ENCODE measurements at places on chromosomes 2 and 18.

DNA sequence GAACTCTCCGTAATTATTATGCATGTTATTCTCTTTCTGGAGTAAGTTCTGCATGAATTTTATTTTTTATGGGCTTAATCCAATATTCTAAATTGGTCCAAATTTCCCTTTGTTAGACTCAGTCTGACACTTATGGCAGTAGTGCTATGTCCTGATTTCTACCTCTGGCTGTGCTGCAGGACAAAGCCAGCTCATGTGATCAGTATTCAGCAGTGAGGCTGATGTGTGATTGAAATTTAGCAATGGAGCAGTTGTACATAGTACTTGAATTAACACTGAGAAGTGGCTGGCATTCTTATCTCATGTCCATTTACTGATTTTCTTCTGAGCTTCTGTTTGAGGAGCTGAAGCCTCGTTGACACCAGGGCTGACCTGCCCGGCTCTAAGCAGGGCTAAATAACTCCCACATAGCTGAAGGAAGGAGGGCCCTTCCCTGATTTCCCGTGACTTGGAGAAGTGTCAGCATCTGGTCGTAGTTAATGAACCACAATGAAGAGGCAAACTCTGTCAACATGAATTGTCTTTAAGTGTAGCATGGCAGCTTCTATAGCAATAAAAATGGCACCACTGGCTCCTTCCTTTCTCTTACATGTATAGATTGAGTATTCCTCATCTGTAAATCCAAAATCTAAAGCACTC, 159.0 kb upstream of the RASGRP3 start:
- DNase-seq, result no peak

DNA sequence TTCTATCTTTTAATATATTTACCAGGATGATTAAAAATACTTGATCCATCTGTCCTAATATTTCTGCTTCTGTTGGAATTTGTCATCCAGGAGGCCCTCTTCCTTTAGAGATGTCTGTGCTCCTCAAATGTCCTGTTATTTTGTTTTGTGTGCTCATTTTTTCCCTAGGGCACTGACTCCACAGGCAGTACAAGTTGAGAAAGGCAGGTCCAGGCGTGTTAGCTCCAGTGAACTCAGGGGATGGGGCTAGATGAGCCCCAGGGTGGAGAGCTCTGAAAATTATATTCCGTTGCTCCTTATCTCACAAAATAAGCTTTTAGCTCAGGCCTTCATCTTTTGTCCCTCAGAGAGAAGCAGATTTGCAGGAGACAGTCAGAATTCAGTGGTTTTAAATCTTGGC, 105.7 kb downstream of the SLC4A3 start:
- DNase-seq, result no peak

- no peak for DNase-seq
Observed at GRCh38 chr2:204024503-204024902, 87.9 kb downstream of the ICOS start.

- DNase-seq, result no peak
Observed at GRCh38 chr2:63665846-63666475, 77.2 kb downstream of the MDH1 start.

DNA sequence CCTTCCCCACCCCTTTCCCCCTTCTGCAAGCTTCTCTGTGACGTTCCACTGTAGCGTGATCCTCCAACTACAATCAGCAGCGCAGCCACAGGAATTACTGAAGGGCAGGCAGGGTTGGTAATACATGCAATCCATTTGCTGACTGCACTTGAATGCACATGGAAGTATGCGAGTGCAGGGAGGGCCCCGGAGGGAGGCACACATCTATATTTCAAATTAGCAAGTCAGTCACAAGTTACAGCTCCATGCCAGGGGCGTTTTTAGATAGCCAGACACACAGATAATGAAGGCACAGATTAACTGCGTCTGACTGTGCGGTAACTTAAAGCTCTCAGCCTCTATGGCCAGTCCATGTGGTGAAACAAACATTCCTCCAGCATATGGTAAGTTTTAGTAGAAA, 209.2 kb upstream of the GATA6 start:
- no peak for DNase-seq

DNA sequence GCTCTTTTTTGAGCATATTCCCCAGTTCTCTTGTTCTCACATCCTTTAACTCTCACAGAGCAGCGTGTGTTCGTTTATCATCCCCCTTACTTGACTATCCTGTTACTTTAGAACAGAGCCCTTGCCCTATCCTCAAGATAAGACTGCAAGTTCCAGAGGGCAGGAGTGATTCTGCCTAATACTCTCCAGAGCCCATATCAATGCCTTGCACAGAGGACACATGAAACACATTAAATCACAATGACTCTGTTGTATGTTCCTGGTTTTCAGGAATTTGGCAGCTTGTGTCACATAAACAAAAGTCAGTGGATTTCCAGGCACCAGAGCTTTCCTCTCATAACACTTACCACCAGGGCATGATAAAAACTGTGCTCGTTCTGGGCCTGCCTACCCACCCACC, 156.7 kb downstream of the RNF144A start:
- DNase-seq, result no peak

DNA sequence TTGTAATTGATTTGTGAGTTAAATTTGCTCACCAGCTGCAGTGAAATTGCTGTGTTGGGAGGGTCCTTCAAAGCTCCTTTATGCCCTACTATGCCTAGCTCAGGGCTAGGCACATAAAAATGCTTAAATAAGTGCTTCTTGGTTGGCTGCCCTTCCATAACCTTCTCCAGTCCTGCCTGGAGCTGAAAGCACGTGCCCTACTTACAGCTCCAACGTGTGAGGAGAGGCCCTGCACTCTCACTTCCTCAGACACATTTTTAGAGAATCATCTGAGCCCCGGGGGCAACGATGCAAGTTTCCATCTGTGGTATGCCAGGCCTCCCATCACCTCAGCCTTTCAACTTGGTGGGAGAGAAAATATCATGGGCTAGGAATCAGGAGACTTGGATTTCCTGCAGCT, 202.7 kb downstream of the BCL11A start:
- no peak for DNase-seq

GRCh38 chr2:138959031-138959430, 178.8 kb upstream of the NXPH2 start:
- no peak for DNase-seq
